ENCODE measurements at places on chromosomes 6 and 20.

GRCh38 chr6:11035616-11036350, 8.3 kb downstream of the ELOVL2 start:
- no peak for DNase-seq

DNA sequence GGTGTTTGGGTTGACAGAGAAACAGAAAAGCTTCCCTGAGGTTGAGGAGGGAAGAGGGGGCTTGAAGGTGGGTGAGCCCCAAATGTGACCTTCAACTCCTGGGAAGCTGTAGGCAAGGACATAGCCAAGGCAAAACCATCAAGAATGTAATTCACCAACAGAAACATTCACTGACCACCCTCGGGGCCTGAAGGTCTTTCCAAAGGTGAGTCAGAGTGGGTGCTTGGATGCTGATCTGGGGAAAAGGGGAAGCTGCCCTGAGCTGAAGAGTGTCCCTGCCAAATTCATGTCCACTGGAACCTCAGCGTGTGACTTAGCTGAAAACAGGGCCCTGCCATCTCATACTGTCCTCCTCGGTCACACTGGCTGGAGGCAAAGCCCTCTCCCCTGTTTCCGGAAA, 234.2 kb upstream of the SULF2 start:
- DNase-seq = no peak

- DNase-seq = no peak
Observed at GRCh38 chr6:165805636-165806035, 142.6 kb upstream of the PDE10A start.

GRCh38 chr6:129901910-129902309, 40.8 kb upstream of the TMEM244 start:
- no peak for DNase-seq

DNA sequence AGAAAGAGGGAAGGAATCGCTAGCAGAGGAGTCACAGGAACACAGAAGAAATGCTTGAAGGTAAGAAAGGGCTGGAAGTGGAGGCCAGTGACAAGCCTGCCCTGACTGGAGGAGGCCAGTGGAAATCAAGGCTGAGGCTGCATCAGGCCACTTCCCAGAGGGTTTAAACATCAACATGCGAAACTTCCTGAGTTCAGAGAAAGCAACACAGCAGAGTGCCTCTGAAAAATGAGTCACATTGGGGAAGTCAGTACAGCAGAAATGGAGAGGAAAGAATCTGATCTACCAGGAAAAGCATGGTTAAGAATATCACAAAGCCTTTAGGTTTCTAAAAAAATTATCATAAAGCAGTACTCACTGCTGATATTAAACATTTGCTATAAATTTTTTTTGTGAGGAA, 23.3 kb downstream of the NAPB start:
- DNase-seq = no peak

GRCh38 chr6:63502156-63502555, 70.1 kb upstream of the LOC128125822 start:
- DNase-seq = peak; percentile 59

DNA sequence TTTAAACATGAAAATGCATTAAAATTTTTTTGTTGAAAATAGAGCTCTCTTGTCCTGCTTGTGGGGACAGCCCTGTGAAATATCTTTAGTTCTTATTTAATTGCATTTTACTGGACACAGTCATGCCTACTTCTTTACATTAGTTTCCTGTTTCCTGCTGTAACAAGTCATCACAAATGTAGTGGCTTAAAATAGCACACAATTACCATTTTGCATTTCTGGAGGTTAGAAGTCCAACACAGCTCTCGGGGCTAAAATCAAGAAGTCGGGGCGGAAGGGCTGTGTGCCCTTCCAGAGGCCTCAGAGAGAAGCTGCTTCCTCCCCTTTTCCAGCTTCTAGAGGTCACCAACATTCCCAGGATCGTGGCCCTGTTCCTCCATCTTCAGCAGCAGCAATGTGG, 29.4 kb downstream of the PNLDC1 start:
- DNase-seq = no peak

- no peak for DNase-seq
Observed at GRCh38 chr20:33563788-33564187, 73.9 kb downstream of the CBFA2T2 start.

- peak; percentile 78 for DNase-seq
Observed at GRCh38 chr6:43703512-43704429, 16.2 kb upstream of the MRPS18A start.

DNA sequence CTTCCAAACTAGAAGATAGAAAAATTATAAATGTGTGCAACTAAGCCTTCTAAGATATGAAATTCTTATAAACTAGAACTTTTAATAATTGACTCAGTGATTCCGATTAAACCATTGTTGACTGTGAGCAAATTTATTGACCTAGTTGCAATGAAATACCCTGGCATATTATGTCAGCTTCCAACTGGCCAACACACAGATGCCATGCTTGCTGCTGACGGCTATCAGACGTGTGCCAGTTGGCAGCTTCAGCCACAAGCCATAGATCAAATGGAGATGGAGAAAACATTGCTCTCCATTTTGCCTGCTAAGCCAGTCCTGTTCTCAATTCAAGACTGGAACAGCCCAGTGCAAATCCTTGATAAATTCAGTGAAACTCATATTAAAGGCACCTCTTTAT, 101.7 kb upstream of the HDGFL1 start:
- no peak for DNase-seq

DNA sequence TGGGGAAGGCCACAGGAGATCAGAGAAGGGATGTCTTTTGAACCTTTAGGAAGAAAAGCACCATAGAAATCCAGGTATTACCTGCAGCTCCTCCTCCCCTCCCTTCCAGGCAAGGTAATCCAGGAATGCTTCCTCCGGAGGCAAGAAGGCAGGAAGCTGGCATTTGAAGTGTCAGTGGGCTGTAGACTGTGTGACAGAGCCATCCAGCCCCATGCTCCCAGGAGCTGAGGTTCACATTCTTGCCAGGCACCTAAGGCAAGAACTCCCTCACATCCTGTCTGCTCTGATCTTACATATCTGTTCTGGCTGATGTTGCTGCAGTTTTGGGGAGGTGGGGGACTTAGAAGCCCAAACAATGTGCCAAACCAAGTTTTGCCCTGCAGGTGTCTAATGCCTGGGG, 27.8 kb upstream of the SCUBE3 start:
- no peak for DNase-seq

GRCh38 chr6:42418724-42419123, 33.0 kb downstream of the TRERF1 start:
- peak; percentile 78 for DNase-seq

GRCh38 chr6:126628125-126628524, 288.2 kb downstream of the CENPW start:
- DNase-seq = no peak

- no peak for DNase-seq
Observed at GRCh38 chr20:59774921-59775686, 158.3 kb downstream of the SYCP2 start.

DNA sequence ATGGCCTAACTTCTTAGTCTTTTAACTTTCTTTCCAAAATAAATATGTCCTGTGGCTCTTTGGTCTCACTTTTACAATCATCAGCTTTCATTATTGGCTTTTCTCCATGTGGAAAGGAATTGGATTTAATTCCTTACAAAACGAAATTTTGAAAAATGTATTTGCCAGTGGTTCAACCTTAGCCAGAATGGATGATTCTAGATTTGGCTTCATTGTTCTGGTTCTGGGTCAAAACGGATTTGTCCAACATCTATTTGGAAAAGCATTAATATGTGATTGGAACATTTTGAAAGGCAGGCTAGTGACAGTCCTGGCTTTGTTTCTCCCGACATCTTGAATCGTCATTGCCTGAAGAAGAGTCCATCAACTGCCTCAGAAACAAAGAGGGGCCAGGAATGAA, 59.2 kb downstream of the TENT5A start:
- DNase-seq = no peak

DNA sequence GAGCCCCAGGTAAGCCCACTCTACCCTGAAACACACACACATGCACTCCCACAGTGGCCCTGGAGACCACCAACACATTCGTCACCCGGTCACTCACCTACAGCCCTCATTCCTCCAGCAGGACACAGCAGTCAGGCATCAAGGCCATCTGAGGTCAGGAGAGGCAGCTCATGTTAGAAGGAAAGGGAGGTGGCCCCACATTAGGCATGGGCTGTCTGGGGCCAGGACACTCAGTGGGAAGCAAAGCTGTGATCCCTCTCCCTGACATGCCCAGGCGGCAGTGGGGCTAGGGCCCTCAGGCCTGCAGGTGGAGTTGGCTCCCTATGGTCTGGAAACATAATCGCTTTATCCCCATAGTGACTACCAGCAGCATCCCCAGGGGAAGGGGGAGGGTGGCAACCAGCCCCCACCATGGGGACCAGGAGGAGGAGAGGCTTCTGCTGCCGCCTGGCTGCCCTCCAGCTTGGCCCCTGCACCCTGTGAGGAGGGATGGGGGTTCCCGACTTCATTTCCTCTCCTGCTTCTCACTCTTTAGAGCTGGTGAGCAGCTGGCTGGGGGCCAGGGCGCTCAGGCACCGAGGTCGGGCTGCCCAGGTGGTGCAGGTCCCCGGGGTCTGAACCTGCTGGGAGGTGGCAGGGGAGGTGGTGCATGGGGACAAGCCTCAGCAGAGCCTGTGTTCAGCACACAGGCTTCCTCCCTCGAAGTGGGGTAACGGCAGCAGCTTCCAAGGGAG, 76.6 kb upstream of the CST7 start:
- DNase-seq = no peak

DNA sequence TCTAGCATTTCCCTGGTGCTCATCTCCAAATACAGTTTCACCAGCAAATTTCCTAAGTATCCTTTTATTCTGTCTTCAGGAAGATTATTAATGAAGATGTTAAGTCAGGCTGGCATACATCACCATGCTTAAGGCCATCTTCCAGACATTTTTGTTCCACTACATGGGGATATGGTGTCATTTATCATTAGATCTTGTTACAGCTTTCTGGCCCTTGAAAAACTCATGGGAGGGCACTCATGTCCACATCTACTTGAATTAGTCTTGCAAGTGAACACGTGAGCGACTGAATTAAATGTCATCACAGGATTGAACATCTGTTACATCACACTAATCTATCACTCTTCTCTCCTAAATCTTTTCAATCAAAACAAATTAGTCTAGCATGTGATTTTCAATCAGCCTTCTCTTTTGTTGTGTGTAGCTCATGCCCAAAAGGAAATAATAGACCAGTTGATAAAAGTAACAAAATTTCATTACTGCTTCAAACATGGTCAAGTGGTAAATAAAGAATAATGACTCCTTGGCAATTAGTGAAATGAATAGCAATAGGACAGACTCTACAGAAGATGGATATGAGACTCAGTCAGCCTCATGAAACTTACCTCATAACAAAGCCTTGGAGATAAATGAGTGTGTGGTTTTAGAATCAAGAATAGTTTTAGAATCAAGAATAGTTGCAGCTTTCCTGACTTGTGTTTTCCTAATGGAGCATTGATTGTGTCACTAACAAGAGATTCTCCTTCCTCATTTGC, 80.5 kb downstream of the MTFR2 start:
- DNase-seq = no peak

DNA sequence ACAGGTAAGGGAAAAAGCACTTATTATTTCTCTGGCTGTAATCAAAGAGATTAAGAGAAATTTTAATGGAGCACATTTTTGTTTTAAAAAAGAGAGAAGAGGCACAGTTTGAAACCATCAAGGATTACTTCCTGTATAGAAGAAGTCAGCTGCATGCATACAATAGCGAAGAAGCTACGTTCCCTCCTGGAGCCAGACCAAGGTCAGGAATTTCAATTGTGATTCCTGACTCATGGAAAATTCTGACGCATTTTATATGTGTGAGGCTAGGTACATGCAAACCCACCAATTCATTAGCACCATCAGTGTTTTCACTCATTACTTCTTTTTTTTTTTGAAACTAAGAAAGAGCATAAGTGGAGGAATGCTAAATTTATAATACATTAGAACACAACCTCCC, 232.7 kb upstream of the SGK1 start:
- peak; percentile 13 for DNase-seq

GRCh38 chr20:35232575-35232974, 6.1 kb downstream of the MMP24 start:
- no peak for DNase-seq

- no peak for DNase-seq
Observed at GRCh38 chr6:30164714-30165113, 1.4 kb downstream of the TRIM15 start.

GRCh38 chr6:168130697-168131371, 51.8 kb upstream of the FRMD1 start:
- no peak for DNase-seq

- no peak for DNase-seq
Observed at GRCh38 chr6:44050872-44051505, 76.3 kb downstream of the MRPL14 start.

DNA sequence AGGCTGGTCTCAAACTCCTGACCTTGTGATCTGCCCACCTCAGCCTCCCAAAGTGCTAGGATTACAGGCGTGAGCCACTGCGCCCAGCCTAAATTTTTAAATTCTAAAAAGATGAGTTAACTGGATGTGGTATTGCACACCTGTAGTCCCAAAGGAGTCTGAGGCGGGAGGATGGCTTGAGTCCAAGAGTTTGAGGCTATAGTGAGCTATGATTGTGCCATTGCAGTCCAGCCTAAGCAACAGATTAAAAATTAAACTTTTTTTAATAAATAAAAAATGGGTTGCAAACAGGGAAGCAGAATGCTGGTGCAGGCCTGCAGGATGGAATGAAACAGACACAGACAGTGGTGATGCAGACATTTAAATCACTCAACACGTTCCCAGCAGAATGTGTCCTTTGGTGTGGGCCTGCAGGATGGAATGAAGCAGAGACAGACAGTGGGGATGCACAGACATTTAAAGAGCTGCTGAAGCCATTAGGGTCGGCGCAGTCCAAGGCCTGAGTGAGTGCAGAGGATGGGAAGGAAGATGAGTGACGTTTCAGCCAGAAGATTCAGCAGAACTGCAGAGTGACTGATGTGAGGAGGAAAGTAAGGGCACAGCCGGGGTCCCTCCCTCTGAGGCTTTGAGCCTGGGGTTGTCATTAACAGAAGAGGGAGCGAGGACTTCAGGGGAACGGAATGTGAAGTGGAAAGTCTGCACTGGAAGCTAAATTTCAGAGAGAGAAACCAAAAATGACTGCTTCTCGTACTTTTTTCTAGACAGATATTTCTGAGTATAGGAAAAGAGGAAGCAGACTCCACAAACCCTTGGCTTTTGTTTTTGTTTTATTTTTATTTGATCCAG, 117.5 kb downstream of the RIN2 start:
- no peak for DNase-seq

DNA sequence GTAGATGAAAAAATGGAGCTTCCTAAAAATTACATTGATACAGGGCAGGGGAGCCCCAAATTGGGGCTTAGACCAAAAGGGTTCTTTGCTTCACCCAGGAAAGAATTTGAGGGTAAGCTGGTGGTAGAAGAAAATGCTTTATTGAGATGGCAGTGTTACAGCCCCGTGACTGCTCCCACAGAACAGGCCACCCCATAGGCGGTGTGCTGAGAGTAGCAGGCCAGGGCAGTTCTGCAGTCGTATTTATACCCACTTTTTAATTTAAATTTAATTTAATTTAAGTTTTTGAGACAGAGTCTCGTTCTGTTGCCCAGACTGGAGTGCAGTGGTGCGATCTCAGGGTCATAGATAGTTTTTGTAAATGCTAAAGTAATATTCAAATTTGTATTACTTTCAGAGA, 265.0 kb downstream of the CDH26 start:
- no peak for DNase-seq

GRCh38 chr6:95087394-95088097, 489.8 kb upstream of the MANEA start:
- peak; percentile 5 for DNase-seq
